GM12865 (cell line): ENCODE measurements at places on chromosomes 12 and 14.

DNA sequence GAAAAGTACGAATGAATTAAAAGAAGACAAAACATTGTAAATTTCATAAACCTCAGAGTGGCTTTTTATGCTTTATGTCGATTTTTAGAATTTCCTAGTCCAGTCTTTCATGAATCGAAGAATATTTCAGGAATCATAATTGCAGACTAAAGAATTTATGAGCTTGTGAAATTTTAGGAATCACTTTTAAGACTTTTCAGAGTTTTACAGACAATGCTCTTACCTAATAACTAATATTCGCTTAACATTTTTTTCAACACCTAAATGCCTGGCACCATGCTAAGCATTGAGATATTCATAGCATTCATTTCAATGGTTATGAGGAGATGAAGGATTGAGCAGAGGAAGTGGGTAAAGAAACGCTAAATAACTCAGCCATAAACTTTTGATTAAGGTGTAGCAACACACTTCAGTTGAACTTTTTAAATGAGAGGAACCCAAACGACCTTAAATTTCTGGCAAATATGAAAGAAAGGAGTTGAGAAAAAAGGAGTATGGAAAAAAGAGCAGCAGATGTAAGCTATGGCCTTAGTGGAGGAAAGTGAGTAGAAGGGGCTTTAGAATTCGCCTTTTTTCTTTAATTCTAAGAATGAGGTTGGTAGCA lies 739 bp upstream of the USP44 start:
- DNase-seq = no peak

- peak; percentile 54 for DNase-seq
Observed at GRCh38 chr12:22684140-22685118, 59.5 kb downstream of the ETNK1 start.

DNA sequence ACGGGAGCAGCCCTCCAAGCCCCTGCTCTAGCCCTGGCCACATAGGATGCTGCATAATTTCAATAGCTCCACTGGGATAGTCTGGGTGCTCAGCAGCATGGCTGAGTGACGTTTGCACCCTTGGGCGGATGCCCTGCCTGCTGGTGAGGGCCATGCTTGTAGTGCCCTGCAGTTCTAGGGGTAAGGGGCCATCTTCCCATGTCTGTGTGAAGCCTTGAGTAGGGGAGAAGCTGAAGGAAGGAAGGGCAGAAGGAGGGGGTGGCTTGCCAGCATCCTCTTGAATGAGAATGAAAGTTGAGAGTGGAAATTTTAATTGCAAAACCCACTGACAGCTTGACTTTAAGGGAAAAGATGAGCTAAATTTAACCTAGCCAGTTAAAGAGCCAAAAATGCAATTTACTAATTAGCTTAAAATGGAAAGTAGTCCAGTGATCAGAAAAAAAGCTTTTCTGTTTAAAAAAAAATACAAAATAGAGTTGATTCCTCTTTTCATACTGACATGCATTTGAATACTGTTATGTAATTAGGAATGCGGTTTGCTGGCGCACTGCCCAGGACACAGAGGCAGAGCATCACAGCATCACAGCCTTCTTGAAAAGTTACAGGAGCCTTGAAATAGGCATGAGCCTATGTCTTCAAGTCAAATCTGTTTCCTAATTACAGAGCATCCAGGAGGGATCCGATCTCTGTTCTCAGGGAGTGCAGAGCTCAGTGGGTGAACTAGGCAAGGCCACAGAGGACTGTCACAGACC lies 18.5 kb upstream of the EML1 start:
- no peak for DNase-seq

DNA sequence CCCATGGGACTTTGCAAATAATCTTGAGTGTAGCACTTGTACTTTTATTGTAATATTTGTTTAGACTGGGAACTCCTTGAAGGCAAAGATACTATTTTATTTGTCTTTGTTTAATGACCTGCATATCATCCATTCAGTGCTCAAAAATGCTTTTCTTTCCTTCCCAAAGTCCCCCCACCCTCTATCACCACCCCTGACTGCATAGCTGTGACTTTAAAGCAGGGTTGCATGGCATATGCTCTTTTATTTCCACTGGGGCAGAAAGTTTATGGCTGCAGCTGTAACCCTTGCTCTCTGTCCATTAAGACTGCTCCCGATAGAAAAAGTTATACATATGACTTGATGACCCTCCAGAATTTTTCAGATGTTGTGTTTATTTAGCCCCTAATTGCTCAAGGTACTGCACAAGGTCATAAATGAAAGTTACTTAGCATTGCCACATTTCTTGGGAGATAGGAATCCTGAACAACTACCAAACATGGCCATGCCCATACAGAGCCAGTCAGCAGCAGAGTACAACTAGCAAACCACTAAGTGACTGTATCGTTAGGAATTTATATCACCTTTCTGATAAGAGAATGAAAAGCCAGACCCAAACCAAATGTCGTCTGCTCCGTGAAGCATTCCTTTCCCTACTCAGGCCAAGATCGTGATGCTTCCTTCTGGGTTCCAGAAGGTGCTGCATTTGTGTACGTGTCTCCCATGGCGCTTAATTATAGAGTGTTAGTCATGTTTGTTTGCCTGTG lies 114.3 kb downstream of the DIP2B start:
- DNase-seq = no peak

DNA sequence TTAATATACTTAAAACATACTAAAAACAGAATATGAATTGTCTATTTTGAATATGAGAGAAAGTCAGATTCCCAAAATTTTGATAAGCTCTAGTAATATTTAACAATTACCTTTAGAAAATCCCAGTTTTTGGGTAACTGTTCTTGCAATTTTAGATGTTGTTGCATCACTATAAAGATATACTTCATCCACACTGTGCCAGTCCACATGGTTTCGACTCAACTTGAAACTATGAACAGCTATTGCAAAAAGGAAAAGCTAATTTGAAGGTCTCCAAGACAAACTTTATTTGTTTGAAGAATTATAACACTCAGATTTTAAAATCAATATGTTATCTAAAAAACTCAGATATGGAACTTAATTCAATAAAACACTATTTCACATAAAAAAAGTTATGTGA lies 59.9 kb downstream of the DDHD1 start:
- no peak for DNase-seq

DNA sequence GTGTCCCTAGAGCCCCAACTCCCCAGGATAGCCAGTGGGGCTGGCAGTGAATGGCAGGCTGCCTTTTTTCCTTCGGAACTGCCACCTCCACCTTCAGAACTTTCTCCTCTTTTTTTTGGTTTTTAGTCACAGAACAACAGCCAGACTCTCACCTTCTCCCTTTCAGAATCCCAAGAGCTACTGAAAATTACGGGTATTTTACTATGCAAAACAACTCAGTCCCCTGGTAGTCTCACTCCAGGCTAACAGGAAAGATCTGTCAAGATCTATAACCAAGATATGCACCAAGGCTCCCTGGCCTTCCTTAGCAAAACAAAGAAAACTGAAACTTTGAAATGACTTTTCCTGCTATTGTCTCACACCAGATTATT lies 12.5 kb downstream of the PLEKHG6 start:
- no peak for DNase-seq

DNA sequence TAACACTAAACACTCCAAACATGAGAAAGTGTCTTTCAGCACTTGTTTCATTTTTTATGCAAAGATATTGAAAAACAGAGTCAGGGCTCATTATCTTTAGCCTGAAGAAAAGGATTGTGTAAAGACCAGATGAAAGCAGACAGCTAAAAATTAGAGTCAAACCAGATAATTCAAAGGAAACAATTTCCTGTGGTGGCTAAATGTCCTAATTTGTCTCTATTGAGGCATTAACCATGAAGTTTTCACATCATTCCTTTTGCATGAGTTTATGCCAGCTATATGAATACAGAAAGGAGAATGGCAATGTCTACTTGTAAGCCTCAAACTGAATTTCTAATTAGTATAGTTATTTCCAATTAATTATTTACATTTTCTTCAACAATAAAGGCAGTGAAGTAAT lies 338.5 kb downstream of the FSCB start:
- DNase-seq = no peak

GRCh38 chr14:68968051-68968450 lies 11.1 kb downstream of the ACTN1 start:
- no peak for DNase-seq

DNA sequence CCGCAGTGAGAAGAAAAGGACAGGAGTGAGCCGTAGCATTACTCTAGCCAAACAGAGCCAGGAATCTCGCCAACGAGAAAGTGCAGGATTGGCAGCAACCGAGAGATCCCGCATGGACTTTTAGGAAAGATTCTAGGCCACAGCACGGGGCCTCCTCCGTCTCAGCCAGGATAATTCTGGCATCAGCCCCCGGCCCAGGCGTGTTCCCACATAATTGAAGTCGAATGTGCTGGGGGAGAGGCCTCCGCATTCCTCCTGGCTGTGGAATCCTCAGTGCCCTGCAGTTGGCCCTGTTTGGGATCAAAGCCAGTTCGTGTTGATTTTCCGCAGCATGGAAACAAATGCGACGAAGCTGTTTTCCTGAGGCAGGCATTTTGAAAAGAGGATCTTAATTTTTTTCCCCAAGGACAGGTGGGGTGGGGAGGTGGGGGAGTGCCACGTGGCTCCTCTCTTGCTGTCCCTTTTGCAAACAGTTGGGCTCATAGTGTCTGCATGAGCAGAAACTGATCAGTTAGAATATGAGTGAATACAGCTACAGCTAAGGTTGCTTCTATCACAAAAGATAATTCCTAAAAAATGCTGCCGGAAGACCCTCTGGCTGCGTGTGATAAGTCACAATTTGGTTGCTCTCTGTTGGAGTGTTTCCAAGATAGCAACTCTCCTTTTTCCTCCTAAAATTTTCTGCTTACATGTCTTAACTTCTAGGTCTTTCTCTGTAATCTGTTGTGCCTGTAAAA lies 37.3 kb upstream of the ATXN2 start:
- no peak for DNase-seq

DNA sequence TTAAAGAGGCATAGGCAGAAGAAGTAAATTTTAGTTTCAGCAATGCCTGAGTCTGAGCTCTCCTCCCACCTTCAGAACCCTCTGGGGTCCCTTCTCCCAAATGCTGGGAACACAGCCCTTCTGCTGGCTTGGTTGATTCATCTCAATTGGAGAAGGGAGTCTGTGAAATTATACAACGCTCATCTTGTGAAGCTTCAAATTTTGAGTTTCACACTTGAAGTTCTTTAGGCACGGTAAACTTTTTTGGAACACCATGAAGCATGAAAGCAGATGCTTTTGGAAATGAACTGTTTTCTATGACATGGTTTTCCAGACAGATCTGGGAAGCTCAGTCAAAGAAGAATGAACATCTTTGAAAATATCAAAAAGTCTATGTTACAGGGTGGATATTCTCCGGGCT lies 69.9 kb downstream of the TBK1 start:
- DNase-seq = no peak

DNA sequence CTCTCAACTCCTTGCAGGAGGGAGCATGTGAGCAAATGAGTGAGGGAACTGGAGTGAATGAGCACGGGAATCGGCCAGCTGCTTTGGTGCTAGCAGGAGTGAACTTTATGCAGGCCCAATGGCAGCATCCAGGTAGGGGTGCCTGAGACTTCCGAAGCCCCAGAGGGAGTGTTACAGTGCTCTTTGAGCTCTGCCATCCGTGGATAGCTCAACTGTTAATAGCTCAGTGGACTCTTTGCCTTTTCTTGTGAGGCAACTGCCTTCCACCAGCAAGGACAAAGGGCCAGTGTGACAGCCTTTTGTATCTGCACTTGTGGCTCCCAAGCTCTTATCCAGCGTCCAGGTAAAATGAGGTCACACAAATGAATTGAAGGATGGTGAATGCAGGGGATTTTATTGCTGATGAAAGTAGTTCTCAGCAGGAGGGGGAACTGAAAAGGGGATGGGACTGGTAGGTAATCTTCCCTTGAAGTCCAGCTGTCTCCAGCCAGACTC lies 12.9 kb downstream of the CREBL2 start:
- no peak for DNase-seq

DNA sequence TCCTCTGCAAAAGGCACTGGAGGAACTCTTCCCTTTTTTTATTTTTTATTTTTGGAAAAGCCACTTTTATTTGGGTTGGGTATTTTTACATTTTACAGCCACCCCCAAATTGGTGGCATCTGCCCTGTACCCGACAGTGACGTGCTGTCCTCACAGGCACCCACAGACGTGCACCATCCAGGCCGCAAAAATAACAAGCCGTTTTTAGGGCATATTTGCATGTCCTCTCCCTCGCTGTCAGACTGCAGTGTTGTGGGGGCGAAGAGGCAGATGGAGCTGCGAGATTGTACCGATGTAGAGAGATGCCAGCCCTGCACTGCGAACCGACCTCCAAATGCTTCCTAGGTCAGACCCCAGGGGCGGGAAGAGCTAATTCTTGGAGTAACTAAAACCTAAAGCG lies 12.2 kb downstream of the JDP2 start:
- peak; percentile 36 for DNase-seq

DNA sequence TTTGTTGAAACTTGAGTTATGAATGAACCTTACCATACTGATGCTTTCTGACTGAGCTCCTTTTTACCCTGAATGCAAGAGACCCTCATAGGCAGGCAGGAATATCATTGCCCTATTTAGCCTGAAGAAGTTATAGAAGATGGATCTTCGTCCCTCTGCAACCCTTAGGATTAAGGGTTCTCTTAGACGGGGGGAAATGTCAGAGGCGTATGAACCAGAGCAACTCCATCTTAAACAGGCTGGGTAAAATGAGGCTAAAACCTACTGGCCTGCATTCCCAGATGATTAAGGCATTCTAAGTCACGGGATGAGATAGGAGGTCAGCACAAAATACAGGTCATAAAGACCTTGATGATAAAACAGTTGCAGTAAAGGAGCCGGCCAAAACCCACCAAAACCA lies 7.5 kb downstream of the ATF1 start:
- no peak for DNase-seq

- no peak for DNase-seq
Observed at GRCh38 chr12:125340791-125341190, 275.6 kb downstream of the AACS start.

- no peak for DNase-seq
Observed at GRCh38 chr14:74663884-74664283, 49.0 kb downstream of the AREL1 start.

GRCh38 chr14:80358112-80358511 lies 146.8 kb upstream of the DIO2 start:
- DNase-seq = no peak

DNA sequence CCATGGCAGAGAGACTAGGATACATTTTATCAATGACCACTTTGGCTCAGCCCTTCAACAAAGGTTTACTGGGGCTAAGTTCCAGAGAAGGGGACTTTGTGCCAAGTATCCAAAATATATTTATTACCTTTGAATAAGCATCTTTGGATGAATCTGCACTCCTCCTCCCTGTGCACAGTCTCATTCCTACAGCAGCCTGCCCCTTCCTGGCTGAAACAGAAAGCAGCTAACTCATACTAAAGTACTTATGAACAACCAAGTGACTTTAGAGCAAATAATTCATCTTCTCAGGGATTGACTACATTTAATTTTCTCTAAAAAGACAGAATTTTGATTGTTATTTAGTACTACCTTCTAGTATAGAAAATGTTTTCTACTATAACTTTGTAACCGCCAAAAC lies 47.8 kb upstream of the ETV6 start:
- no peak for DNase-seq

DNA sequence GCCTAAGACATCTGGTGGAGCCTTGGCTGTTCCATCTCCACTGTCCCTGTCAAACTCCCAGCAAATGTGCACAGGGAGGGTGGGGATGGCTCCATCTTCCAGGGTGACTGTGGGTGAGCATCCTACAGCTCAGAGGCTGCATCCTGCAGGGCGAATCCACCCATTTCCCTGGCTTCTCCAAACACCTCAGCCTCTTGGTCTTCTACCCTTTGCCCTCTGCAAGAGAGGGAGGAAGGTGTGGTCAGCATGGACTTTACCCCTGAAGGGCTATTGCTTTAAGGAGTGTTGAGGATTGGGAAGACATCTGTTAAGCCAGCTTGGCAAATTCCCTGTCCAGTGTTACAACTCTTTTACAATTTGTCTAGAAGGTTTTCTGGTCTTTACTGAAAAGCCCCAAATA lies 23.1 kb upstream of the DGLUCY start:
- no peak for DNase-seq
